Fibroblast of villous mesenchyme (primary cell): ENCODE measurements at places on chromosomes 7 and 10.

GRCh38 chr10:10814069-10814468 is 203.6 kb upstream of the CELF2 start:
- no peak for DNase-seq

DNA sequence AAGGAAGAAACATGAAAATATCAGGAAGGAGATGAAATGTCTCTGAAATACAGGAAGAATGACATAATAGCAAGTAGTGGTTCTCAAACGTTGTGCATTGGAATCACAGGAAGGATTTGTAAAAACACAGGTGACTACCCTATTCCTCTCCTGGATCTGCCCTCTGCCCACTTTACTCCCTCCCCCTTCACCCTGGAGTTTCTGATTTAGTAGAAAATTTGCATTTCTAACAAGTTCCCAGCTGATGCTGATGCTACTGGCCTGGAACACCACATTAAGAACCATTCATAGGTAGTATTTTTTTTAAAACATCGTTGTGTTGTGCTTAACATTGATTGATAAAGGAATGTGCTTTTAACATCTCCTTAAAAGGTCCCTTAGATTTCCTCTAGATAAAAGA is 130.9 kb downstream of the PHF14 start:
- DNase-seq: no peak

- no peak for DNase-seq
Observed at GRCh38 chr7:121480566-121481335, 84.6 kb upstream of the FAM3C start.

DNA sequence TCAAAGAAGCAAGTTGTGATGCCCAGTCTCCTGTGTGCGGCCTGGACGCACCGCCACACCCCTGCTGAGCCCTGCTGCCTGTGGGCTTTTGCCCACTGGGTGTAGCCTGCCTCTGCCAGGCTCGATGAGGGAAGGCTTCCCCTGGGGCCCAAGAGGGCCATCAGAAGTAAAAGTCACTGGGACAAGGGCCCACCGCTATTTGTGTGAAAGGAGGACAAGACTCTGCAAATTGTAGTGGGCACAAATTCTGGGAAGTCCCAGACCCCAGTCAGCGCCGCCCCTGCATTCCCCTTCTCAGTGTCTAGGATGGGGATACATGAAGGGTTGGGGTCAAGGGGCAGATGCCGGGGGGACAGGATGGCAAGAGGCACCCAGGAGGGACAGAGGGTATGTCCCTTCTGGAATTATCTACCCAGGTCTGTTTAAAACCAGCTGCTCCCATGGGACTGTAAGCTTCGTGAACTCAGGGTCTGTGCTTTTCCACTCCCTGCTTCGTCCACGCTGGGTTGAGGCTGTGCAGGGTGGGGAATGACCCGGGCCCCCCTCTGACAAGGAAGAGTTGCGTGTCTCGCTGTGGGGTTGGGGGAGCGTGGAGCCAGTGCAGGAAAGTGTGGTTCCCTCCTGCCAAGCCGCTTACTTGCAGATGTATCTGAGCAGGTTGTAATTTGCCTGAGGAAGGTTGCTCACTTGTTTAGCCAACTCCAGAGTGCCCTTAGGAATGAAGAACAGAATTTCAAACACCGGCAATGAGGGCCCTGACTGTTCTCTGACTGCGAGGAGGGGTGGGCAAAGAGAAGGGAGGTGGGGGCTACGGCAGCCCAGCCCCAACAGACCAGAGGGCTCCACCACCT is 147.2 kb downstream of the MAPK8 start:
- no peak for DNase-seq

- DNase-seq: no peak
Observed at GRCh38 chr10:124600051-124600880, 138.6 kb downstream of the LHPP start.

- DNase-seq: peak; percentile 85
Observed at GRCh38 chr10:118669020-118669791, 73.8 kb upstream of the PRLHR start.
